ENCODE measurements at places on chromosomes 13 and 19.
A peak's percentile ranks its signal among the peaks of the same experiment; 100 is the strongest.

DNA sequence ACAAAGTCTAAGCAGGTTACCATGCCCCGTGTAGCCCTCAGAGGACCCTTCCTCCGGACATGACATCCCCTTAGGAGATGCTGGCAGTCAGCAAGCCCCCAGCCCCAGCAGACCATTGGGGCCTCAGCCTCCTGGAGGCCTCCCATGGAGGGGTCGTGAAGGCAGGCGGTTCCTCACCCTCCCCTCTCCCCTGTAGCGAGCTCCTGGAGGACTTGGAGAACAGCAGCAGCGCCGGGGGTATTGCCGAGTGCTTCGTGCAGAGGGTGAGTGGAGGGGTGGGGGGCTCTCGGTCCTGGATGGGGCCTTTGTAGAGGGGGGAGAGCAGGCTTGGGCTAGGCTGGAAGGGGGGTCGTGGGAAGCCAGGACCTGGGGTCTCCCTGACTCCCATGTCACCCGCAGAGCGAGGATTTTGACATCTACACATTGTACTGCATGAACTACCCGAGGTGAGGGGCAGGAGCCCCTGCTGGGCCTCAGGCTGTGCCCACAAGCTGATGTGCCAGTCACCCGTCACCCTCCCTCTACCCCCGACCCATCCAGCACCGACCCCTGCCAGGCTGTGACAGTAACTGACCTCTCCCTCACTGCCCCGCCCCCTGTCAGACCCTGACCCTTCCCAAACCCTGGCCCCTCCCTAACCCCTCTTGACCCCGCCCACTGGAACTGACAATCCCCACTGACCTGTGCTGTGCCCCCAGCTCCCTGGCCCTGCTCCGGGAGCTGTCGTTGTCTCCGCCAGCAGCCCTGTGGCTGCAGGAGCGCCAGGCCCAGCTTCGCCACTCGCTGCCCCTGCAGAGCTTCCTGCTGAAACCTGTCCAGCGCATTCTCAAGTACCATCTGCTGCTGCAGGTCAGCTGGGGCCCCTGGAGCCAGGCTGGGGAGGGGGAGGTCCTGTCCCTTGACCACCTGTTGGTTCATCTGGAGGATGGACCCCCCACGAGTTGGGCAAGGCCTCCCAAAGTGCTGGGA lies 4.0 kb downstream of the PLEKHG2 start:
- DNase-seq = no peak

DNA sequence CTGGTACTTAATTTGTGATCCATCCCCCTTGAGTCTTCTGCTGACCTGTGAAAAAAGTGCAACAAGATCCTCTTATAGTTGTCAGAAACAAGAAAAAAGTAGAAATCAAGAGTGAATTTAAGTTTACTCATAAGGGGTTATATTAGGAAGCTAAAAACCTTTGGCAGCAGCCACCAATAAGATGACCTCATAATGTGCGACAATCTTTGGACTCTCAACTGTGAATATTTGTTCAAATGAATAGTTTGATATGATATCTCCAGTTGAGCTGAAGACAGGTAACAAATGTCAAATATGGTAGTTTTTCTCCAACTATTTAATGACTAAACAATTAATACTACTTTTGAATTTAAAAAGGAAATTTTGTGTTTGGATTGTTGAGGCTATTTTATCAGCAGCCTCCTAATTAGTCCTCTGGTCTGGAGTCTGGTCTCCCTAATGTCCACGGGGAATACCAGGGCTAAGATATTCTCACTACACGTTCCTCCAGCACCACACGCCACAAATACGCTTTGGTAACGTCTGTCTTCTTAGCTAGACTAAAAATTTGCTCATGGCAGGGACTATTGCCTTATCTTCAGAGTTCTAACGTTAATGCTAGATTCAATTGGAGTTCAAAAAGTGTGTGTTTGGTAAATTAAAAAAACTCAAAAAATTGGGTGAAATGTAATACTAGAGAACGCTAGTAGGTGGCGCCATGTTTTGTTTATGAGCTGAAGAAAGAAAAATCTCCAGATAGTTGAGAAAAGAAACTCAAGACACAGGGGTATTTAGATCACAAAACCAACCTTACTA lies 51.0 kb upstream of the PDX1 start:
- DNase-seq = no peak

DNA sequence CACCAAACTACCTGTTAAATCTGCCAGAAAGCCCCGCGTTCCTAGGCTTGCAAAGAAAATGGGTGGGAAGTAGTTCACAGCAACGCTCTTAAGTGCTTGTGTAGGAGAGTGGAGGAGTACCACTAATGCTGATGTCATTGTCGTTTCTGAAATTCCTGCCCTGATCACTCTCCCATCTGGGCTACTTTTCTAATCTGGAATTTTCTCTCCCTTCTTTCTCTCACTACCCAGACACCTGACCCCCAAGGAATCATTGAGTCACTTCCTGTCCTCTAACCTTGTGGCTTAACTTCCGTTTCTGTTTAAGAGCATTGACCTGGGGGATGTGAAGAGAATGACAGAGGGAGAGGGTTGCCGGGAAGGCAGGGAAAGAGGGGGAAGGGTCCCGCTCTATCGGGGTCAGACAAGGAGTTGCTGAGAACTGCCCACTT lies 98.7 kb downstream of the STARD13 start:
- no peak for DNase-seq

- peak; percentile 43 for DNase-seq
These were observed 53.1 kb downstream of the ZNF254 start for GRCh38 chr19:24140099-24140498.

- no peak for DNase-seq
These were observed 97.5 kb downstream of the RGCC start for GRCh38 chr13:41554626-41555386.

GRCh38 chr13:23003446-23003845 lies 177.3 kb upstream of the SGCG start:
- no peak for DNase-seq

DNA sequence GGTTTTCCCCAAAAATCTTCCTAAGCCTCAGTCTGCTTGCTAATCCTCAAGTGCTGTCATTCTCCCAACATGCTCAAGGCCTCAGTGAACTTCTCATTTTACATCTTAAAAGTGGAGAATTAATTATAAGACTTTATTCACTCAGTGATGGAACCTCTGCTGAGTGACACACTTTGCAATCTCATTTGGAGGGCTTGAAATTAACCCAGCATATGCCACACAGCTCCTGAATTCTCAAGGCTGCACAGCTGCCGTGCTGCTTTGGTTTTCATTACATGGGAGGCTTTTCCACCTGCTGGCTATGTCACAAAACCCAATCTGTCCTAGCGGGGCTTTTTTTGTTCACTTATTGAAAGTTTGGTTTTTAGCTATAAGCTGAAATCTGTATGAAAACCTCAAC lies 28.3 kb upstream of the SERPINE3 start:
- DNase-seq = no peak

- DNase-seq = no peak
These were observed 45.9 kb downstream of the SPTBN4 start for GRCh38 chr19:40512473-40513344.

- no peak for DNase-seq
These were observed 183.4 kb downstream of the PTPRS start for GRCh38 chr19:5157186-5157585.

DNA sequence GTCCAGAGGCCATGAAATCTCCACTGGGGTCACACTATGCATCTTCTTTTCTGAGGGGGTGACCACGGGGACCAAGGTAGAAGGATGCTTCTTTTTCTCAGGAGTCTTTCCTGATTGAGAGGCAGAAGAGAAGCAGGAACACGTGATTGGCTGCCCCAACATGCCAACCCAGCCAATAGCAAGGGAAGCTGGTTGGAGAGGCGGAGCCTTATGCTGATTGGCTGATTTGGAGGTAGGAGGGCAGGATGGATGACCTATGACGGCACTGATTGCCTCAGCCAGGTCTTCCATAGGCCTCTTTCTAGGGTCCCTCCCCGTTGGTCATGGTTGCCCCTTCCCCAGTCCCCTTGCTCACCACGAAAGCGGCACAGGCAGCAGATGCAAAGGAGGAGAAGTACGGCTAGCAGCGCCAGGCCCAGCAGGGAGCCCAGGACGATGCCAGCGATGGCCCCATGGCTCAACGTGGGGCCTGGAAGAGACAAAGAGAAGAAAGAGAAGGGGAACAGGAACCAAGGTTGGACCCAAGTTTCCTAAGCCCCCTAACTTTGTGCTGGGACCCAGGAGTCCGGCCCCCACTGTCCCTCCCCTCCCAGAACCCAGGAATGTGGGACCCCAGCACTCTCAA lies 8.0 kb downstream of the VSIG10L start:
- DNase-seq = no peak

- DNase-seq = no peak
These were observed 952.1 kb downstream of the SLITRK6 start for GRCh38 chr13:84847107-84847506.

- no peak for DNase-seq
These were observed 478 bp downstream of the CLC start for GRCh38 chr19:39737351-39737750.

GRCh38 chr13:72514146-72514545 lies 213.3 kb downstream of the MZT1 start:
- DNase-seq = no peak

DNA sequence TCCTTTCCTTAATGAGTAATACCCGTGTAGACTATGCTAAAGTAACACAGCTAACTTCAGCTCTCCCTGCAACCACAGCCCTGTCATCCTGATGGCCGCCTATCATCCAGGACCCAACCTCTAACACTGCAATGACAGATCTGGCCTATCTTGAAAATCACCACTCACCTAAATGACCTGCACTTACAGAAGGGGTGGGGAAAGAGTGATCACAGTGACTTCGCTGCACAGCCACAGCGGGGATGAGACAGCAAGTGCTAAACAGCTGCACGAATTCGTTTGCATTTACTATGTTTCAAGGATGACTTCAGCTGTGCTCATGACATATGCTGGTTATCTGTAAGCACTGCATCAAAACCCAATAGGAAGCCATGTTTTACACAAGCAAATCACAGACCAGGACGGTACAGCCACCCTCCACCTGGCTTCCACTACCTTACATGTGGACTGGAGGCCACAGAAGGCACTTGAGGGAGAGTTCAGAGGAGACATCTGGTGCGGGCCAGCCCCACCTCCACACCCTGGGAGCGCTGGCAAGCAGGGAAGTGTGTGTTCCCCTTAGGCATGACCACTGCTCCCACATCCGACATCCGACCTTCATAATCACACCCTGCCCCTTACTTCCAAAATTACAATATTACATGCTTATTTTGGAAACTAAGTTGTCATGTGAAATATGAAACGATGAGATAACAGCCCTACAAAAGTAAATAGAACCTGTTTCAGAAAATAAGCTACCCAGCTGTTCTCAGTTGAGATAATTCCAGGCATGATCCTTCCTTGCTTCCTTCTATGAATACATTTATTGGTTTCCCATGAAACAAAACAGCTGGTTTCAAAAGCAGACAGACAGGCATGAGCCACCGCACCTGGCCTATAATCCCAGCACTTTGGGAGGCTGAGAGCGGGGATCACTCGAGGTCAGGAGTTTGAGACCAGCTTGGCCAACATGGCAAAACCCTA lies 95.7 kb downstream of the STK24 start:
- DNase-seq = no peak

GRCh38 chr13:32063619-32064233 lies 32.2 kb downstream of the FRY start:
- no peak for DNase-seq

- DNase-seq = no peak
These were observed 5.0 kb upstream of the GRIN3B start for GRCh38 chr19:995051-995827.

GRCh38 chr19:48868114-48868886 lies at the start of gene PLEKHA4:
TSS of gene PLEKHA4 (minus strand) at chr19:48868617. CDS start at chr19:48867620, 997 bp downstream.
- DNase-seq = peak; percentile 52

DNA sequence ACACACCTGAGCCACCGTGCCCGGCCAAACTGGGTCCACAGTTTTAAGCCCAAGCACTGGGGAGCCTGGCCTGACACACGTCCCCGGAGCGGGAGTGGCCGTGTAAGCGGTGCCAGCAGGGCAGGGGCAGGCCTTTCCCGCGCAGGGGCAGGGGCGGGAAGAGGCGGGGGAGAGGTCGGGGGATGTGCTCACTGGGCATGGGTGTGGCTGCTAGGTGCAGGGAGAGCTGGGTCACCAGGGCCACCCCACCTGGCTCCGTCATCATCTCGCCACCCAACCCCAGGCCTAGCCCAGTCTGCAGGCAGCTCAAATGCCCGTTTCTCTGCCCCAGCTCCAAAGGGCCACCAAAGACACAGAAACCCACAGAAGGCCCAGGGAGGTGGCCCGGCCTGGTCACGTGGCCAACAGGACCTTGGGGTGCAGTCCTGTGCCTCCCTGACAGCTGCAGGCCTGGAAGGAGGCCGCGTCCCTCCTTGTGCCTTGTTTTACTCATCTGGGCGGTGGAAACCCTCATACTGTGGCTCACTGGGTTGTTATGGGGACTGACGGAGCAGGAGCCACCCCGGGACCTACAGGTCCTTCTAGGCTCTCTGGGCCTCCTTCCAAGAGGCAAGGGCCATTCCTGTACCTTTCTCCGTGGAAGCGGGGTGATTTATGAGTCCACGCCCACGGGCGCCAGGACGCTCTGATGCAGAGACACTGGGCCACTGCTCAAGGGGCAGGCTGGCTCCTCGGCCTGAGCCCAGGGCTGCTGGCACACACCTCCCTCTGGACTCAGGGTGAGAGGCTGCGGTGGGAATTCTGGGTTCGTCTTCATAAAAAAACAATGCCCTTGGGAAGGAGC lies 27.7 kb downstream of the MAP2K2 start:
- no peak for DNase-seq

GRCh38 chr19:1063030-1063908 lies 3.7 kb upstream of the ARHGAP45 start:
- no peak for DNase-seq

DNA sequence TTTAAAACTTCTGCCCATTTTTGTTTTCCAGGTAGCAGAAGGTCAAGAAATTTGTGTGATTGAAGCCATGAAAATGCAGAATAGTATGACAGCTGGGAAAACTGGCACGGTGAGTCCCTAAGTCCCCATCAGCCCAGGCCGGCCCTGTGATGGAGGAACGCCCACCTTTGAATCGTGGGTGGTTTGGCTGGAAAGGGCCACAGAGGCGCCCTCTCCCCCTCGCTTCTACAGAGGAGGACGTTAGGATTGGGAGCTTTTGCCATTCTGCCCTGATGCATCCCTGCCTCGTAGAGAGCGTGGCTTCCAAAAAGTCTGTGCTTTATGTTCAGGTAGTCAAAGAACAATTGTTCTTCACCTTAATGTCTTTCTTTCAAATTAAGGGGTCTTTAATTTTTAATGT lies 60.9 kb downstream of the GGACT start:
- DNase-seq = no peak

GRCh38 chr19:10421240-10422045 lies 1.1 kb downstream of the PDE4A start:
- DNase-seq = no peak

DNA sequence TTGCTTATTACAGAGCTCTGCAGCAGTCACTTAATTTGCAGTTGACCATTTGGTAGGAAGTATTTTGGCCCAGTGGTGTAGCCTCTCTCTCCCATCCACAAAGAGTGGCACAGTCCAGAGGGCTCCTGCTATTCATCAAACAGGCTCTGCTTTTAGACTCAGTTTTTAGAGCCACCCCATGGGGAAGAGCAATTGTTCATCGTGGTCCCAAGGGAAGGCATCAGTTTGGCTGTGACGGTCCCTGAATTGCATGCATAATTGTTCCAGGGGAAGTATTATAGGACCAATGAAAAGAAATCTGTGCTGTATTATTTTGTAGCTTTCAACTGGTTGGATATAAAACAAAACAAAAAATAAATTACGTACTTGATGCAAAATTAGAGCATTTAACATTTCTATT lies 799.0 kb downstream of the DACH1 start:
- DNase-seq = no peak

All from fibroblast of gingiva (primary cell).